ENCODE measurements at places on chromosomes 5 and 9.

GRCh38 chr9:108272349-108272899, 583.4 kb downstream of the ACTL7B start:
- DNase-seq = no peak

- DNase-seq = no peak
Observed at GRCh38 chr5:137575211-137575610, 76.1 kb upstream of the SPOCK1 start.

DNA sequence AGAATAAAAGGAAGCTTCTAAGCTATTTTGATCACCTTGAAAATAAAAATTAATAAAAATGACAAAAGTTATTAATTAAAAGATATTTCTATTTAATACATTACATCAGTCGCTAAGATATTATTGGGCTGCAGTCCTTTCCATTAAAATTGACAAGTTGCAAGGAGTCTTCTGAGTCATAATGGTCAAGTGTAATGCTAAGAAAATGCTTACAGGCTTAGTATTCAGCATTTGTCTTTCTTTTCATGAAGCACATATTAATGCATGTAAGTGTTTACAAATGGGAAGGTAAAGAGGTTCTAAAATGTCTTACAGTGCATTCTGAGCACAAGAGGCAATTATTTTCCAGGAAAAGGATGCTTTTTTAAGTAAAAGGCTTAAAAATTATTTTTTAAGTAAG, 17.3 kb downstream of the SPINK9 start:
- DNase-seq = no peak

- no peak for DNase-seq
Observed at GRCh38 chr5:7816535-7816901, 34.4 kb downstream of the CFAP90 start.

GRCh38 chr9:93599571-93600403, 23.4 kb downstream of the PHF2 start:
- DNase-seq = no peak

DNA sequence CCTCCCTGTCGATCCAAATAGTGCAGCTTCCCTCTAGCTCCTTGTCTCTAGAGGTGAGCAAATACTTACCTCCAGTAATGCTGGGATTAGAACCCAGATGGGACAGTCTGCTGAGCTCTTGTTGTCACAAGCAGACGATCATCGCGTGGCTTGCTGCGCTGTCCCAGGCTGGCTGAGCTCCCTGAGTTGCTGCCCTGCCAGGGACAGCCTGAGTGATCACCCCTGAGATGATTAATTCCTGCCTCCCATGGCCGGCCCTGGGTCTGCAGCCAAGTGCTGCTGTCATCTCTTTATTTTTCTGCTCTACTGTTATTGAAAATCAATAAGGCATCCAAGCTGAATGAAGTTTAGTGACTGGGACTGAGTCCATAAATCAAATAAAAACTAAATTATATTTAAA, 94.0 kb upstream of the ALDH1B1 start:
- no peak for DNase-seq

- no peak for DNase-seq
Observed at GRCh38 chr9:122929796-122930354, 1.4 kb downstream of the ZBTB26 start.

DNA sequence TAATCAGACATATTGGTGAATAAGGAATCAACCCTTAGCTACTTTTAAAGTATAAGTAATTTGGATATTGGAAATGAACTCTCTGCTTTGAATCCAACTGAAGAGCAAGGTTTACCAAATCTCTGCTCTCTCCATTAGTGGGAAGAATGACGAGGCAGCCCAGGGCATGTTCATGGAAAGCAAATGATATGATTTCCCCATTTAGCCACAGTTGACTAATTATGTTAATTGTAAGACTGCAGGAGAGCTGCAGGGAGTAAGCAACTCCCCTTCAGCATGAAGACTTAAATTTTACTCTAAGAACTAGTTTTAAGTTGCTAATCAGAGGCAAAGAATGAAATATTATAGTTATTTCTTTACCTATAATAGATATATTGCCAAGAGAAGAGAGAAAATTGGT, 194.3 kb upstream of the CD180 start:
- no peak for DNase-seq

DNA sequence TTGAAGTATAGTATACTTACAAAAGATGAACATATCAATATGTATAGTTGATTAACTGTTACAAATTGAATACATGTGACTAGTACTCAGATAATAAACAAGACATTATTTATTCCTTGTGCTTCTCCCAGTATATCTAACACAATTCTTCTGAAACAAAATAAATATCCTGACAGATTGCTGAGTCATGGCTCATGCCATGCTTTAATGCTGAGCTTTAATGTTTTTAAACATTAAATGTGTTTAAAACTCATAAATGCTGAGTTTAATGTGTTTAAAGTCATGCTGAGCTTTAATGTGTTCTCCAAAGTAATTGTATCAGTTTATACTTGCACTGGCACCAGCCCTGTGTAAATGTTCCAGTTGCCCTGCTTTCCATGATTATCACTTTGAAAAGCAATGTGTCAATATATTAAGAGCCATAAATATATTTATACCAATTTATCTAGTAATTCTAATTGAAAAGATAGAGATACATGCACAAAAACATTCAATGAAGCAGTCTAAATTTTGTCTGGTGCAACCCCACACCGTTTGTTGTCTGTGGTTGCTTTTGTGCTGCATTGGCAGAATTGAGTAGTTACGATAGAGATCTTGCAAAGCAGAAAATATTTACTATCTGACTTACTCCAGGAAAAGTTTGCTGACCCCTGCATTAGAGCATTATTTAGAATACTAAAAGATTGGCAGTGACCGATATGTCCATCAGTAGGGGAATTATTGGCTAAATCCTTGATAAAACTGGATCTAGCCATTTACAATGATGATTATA, 15.7 kb downstream of the KIAA1958 start:
- DNase-seq = no peak

DNA sequence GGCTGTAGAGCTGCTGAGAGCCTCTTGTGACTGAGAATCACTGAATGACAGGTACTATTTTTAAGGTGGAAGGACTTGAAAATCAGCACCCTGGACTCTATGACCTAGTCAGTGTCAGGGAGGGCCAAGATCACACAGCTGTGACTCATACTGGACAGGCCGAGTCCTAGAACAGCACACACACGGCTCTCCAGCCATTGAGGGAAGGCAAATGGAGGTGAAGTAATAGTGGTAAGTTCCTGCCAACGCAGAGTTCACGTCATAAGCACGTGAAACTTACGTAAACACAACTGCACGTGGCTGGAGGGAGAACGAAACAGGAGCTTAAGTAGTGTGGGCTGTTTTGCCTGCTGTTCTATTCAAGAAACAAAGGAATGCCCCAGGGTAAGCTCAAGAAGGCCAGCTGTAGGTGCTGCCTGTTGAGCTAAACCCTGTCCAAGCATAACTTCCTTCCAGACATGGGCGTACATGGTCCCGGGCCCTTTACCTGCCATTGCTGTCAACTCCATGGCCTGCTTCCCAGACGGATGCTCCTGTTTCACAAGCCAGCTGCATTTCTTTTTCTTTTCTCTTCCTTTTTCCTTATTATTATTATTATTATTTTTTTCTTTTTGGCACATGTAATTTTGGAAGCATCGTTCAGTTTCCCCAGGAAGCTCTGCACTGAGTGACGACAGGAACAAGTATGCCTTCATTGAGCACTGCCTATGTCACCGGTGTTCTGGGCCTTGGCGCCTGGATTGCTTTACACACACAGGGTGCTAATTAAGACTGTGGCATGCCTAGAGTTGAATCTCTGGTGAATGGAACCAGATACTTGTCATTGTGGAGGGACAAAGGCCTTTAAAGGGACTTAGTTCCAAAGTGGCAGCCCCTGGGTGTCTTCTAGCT, 10.2 kb upstream of the LCP2 start:
- DNase-seq = no peak

DNA sequence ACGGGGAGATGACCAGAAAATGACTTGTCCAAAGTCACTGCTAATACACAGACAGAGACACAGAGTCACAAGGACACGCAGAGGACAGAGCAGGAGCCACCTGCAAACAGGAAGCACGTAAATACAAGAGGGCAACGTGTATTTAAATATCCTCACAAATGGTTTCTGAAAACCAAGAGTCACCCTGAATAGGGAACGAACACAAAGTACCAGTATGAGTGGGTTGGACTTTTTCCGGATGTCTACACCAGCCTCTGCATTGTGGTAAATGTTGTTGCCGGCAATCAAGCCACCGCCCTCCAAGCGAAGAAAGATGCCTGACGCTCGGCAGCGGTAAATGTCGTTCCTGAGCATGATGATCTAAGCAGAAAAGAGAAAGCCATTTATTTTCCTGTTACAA, 44.5 kb downstream of the FBXO10 start:
- DNase-seq = no peak

GRCh38 chr9:91546574-91546973, 122.9 kb upstream of the NFIL3 start:
- DNase-seq = no peak

- DNase-seq = no peak
Observed at GRCh38 chr5:322942-323879, 1.7 kb downstream of the AHRR start.

DNA sequence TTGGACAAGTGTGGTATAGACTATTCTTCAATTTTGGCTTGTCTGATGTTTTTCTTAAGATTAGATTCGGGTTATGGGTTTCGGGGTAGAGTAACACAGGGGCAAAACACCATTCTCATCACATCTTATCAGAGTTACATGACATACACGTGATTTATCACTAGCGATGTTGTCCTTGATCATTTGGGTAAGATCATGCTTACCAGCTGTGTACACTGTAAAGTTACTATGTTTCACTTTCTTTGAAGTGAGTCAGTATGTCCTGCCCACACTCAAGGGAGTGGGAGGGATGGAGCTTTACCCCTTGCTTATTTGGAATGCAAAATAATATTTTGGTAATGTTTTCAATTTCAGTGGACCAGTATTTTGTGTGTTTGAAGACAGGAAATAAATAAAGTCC, 101.8 kb upstream of the TAF11L2 start:
- DNase-seq = no peak

DNA sequence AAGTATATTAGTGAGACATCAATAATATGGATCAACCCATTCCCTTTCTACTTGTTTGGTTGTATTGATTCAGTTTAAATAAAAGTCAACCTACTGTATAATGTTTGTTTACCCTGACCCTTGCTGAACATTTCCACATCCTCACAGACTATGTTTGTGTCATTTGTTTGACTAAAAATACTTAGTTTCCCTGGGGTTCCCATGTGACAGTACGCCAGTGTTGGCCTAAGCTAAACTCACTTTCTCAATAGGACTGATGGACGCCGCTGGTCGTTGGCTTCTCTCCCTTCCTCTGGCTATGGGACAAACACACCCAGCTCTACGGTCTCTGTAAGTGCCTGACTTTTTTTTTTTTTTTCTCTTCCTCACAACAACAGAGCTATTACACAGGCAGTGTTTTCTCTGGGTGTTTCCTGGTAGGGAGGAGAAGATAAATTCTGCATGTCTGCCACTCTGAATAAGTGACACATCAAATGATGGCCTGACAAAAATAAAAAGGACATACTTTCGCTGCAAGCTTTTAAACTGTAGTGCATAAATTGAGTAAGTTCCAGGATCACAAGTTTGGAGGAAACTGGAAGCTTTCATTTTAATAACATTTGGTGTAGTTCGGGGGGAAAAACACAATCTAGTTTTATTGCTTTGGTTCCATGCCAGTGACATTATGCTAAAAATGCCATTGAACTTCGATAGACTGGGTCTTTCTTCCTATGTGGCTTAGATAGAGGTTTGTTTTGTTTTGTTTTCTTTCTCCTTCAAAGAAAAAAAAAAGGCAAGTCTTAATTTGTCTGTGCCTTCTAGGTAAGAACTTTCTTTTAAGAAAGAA, 101.0 kb downstream of the CD180 start:
- no peak for DNase-seq

DNA sequence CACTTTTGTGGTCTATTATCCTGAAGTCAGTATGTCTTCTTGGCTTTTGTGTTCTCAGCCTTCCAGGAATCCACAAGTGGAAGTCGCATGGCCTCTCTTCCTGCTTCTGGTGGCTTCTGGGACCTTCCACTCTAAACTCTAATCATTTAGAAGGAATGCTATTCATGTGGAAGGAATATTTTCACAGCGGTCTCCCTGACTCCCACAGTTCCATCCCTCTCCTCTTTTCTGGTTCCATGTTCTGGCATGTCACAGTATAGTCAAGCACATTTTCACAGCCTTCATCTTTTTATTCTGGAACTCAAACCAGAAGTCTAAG, 7.3 kb upstream of the RAI14 start:
- no peak for DNase-seq

DNA sequence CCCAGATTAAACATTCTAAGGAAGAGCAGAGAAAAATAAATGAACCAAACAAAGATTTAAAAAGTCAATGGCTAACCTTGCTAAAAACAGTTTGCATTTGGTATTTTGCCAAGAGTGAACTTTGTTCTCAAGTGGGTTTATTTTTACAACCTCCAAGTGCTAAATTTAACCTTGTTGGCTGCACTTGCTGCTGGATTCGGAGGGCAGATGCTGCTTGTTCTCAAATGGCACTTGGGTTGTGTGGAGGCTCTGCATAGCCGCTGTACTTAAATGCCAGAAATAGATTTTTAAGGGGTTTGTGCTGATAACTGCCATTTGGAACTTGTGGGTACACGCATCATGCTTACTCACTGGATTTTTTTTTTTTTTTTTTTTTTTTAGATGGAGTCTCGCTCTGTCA, 13.3 kb upstream of the SPATA24 start:
- DNase-seq = no peak

DNA sequence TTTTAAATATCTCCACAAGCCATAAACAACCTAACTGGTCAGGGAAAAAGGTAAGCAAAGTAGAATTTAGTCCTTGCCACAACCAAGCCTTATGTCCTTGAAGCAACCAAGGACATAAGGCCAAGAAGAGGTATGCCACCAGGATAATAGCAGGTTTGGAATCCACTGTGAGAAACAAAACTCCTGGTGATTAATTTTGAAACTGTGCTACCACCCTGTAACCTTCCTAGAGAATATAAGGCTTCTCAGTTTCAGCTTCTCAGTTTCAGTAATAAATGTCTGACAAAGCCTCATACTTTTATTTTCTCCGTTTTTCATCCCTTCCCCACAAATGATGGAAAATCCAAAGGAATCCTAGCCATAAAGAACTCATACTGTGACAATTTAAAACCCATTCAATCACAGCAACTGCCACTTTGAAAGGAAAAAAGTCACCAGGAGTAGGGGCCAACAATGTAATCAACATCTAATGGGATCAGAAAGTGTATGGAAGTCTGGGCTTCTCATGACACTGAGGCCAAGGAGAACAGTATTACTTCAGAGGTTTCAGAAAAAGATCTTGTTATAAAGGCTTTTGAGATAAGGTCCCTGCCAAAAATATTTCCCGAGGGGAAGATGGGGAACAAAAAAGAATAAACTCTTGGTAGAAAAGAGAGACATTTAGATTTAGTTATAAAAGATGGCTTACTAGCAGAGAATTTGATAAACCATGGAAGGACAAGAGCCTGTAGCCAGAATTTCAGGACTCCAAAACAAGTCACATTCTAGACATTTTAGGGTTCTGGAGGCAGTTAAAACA, 189.2 kb downstream of the TSSK1B start:
- no peak for DNase-seq

- no peak for DNase-seq
Observed at GRCh38 chr5:78537821-78538220, 110.8 kb downstream of the LHFPL2 start.

GRCh38 chr5:72426019-72426418, 81.2 kb downstream of the ZNF366 start:
- DNase-seq = no peak

GRCh38 chr5:102823441-102823874, 68.4 kb downstream of the PAM start:
- DNase-seq = no peak

- DNase-seq = no peak
Observed at GRCh38 chr5:171453988-171454387, 34.5 kb downstream of the FGF18 start.

GRCh38 chr5:180468732-180469585, 25.2 kb upstream of the CNOT6 start:
- no peak for DNase-seq
